Inflammatory macrophage (primary cell): ENCODE measurements at places on chromosomes 11 and 22.
A peak's percentile ranks its signal among the peaks of the same experiment; 100 is the strongest.

GRCh38 chr11:96620464-96621044 lies 230.7 kb downstream of the JRKL start:
- DNase-seq, result no peak

GRCh38 chr22:33925194-33925593 lies 4.9 kb upstream of the LARGE1 start:
- no peak for DNase-seq

DNA sequence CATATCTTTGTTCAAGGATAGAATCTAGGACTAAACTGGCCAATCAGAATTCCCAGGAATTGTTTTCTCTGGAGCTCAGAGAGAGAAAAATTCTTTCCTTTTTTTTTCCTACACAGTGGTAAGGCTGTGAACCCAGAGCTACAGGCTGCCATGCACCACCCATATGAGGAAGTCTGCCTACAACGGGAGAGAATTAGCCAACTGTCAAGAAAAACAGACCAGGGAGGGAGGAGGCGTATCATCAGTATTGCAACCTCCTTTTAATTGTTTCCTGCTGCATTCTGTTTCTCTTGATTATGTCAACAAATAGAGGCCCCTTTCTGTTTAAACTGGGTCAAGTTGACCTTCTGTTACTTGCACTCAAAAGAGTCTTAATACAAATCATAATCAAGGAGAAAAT lies 176.5 kb upstream of the UBASH3B start:
- DNase-seq, result peak; percentile 16

GRCh38 chr11:93072229-93072914 lies 102.9 kb downstream of the MTNR1B start:
- no peak for DNase-seq

GRCh38 chr11:11230802-11231562 lies 122.1 kb downstream of the CSNK2A3 start:
- peak; percentile 3 for DNase-seq

DNA sequence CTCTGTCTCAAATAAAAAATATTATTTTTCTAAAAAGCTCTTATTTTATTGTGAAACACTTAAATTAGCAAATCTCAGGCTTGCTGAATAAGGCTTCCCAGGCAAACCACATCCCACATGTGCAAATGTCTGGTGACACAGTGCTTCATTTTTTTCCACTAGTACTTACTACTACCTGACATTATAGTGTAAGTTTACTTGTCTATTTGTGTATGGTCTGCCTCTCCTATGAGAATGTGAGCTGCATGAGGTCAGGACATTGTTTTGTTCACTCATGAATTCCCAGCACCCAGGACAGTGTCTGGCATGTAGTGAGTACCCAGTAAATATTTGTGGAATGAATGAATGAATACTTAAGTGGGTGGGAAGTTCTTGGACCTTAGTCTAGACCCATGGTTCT lies 103.1 kb downstream of the PTPRJ start:
- peak; percentile 75 for DNase-seq

DNA sequence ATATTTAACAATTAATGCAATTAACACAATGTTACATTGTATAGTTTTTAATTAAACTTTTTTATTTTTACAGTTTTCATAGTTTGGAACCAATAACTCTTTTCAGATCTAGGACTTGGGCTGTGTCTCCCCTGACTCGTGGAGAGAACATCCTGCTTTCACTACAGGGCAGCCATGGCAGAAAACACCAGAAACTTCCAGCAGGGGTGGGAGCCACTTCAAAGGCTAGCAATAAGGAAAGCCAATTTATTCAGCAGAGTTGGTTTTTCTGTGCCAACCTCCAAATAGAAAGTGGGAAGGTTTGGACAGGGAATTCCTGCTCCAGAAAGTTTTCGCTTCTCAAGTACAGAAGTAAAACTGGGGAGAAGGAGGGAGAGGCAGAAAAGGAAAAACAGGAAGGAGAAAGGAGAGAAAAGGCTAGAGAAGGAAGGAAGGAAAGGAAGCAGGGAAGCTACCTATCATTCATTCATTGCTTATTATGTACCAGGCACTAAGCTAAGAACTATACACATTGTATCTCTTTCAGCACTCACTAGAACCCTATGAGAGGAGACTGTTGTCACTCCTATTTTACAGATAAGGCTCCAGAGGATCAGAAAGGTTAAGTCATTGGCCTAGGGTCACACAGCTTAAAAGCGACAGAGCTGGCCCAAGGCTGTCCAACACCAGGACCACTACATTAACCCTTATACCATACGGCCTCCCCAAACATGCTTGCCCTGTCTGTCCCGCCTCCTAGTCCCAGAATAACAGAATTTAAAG lies 54.8 kb upstream of the CREB3L1 start:
- DNase-seq, result no peak

DNA sequence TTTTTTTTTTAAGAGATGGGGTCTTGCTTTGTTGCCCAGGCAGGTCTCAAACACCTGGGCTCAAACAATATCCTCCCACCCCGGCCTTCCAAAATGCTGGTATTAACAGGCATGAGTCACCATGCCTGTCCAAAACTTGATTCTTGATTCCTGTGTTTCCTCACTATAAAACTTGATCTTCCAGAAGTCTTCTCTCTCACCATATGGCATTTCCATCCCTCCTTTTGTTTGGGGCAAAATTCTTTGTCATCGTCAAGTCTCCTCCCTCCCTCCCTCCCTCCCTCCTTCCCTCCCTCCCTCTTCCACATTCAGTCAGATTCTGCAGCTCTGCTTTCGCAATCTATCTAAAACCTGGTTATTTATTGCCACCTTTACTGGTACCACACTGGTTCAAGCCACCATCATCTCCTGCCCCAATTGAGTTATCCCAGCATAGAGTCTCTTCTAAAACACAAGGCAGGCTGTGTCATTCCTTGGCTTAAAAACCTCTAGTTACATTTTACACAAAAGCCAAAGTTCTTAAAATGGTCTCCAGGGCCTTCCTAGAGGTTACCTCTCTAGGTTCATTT lies 65.0 kb upstream of the HORMAD2 start:
- no peak for DNase-seq

GRCh38 chr11:130001461-130002351 lies 929 bp downstream of the PRDM10 start:
- DNase-seq, result peak; percentile 59

DNA sequence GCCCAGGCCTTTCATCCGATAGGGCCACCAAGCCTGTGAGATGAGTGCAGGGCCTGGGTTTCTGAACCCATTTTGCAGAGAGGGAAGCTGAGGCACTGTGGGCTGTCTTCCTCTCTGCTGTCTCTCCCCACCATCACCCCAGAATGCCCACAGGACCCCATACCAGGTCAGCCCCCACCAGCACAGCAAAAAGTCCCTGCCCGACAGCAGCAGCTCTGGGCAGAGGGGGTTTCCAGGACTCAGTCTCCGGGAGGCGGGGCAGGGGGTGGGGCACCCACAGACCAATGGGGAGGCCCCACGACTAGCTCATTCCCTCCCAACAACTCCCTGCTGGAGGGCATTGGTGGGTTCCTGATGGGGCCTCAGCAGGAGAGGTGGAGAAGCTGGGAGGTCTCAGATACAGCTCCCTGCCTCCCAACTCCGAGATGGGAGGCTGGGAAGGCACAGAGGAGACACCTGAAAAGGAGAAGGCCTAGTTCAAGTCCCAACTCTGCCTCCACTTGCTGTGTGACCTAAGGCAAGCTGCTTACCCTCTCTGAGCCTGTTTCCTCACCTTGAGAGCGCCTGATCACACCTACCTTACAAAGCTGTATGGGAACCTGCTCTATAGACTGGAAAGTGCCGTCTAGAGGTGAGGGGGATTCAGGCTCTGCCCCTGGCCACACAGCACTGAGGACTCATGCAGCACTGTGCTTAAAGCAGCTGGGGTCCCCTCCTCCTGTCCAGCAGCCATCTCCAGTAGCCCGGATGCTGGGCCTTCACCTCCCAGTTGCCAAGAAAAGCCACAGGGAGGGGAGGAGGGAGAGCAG lies 3.5 kb downstream of the CBX7 start:
- DNase-seq, result no peak

DNA sequence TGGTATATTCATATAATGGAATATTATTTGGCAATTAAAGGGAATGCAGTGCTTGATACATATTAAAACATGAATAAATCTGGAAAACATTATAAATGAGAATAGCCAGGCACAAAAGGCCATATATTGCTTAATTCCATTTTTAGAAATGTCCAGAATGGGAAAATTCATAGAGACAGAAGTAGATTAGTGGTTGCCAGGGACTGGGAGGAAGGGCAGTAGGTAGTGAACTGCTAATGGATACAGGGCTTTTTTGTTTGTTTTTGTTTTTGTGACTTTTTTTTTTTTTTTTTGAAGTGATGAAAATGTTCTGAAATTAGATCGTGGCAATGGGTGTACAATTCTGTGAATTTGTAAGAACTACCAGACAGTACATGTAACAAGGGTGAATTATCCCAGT lies 86.1 kb downstream of the YAP1 start:
- no peak for DNase-seq

DNA sequence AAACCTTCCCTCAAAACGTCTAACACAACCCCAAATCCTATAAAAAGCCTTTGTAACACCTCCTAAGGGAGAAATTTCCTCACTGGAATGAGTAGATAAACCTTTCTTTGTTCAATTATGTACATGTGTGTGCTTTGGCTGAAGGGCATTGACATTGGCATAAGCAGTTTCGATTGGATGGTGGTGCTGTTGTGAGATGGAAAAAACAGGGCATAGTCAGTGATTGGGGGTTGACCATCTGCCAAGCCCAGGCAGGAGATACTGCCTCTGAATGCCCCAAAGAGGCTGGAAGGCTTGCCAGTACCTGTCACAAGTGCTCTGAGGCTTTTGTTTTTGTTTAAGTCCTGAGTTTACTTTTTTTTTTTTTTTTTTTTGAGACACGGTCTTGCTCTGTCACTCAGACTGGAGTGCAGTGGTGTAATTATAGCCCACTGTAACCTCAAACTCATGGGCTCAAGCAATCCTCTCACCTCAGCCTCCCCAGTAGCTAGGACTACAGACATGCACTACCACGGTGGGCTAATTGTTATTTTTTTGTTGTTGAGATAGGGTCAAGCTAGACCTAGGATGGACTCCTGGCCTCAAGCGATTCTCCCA lies 1.2 kb upstream of the CCDC117 start:
- DNase-seq, result no peak

- DNase-seq, result peak; percentile 75
Measured at GRCh38 chr11:762421-763072, 14.7 kb downstream of the GATD1 start.
